NCI-H2029 treated with DMSO at 0.1 percent for 48 hours (cell line): ENCODE measurements at places on chromosomes 2 and 18.
A peak's percentile ranks its signal among the peaks of the same experiment; 100 is the strongest.

GRCh38 chr18:35770376-35771014, 189.0 kb downstream of the GALNT1 start:
- DNase-seq = no peak

GRCh38 chr18:36355511-36355910, 58.0 kb downstream of the FHOD3 start:
- DNase-seq = no peak

- no peak for DNase-seq
Observed at GRCh38 chr18:38406607-38407006, 841.0 kb upstream of the CELF4 start.

- no peak for DNase-seq
Observed at GRCh38 chr2:238925281-238925680, 77.4 kb downstream of the TWIST2 start.

- no peak for DNase-seq
Observed at GRCh38 chr2:122029945-122030344, 274.5 kb downstream of the TSN start.

DNA sequence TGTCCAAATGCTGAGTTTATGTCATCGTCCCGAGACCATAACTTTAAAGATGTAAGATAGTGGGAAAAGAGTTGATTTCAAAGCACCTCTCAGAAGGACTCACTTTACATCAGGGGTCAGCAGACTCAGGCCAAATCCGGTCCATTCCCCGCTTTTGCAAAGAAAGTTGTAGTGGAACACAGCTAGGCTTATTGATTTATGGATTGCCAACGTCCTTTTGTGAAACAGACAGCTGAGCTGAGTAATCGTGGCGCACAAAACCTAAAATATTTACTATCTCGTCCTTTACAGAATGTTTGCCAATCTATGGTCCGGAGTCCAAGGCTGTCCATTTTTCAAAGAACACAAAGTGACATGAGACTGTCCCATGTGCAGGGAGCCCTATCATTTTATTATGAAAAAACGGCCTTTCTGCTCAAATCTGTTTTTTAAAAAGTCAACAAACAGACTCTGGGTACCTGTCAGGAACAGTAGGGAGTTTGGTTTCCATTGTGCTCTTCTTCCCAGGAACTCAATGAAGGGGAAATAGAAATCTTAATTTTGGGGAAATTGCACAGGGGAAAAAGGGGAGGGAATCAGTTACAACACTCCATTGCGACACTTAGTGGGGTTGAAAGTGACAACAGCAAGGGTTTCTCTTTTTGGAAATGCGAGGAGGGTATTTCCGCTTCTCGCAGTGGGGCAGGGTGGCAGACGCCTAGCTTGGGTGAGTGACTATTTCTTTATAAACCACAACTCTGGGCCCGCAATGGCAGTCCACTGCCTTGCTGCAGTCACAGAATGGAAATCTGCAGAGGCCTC, at the start of gene IL1RN:
Gene IL1RN, plus strand, starts transcription at position 754 of the 801 bp plus-strand sequence. Its CDS starts 27 bp downstream, at position 781.
- DNase-seq = no peak

GRCh38 chr2:158214431-158214830, 112.8 kb downstream of the UPP2 start:
- peak; percentile 39 for DNase-seq

DNA sequence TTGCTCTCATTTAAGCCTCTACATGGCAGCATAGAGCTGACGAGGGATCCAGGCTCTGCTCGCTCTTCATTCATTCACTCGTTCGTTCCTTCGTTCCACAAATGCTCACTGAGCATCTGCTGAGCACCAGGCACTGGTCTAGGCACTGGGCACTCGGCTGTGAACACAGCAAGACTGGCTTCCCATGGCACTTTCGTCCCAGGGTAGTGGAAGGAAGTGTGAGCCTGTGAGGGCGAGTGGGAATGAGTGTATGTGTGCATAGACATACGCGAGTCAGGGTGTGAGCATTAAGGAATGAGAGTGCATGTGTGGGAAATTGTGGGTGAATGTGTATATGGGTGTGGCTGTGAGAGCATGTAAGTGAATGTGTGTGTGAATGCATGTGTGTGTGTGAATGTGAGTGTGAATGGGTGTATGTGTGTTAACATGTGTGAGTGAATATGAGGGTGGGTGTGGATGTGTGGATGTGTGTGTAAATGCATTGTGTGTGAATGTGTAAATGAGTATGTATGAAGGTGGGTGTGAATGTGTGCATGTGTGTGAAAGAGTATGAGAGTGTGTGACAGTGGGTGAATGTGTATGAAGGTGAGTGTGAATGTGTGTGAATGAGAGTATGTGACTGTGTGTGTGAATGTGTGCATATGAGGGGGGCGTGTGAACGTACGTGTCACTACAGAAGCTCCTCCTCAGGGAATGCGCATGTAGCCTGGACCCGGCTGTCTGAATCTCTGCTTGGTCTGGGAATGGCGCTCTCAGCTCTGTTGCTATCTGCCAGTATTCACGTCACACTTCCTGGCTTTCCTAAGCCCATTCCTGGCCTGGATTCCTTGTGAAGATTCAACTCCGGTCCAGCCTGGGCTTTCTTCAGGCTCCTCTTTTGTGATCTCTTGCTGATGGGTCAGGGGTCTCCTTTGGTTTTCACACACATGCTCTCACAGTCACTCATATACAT, 28.8 kb downstream of the SNORC start:
- DNase-seq = no peak

GRCh38 chr18:3250237-3251107, 2.9 kb downstream of the MYL12A start:
- DNase-seq = no peak

DNA sequence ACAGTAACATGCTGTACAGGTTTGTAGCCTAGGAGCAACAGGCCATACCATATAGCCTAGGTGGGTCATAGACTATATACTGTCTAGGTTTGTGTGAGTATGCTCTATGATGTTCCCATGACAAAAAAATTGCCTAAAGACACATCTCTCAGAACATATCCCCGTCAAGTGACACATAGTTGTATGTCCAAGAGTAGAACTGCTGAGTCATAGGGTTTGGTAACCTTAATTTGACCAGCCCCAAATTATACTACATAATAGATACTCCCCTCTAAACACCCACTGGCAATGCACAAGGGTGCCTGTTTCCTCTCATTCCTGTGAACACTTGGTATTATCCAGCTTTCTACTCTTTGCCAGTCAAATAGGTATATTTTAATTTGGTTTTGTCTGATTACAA, 161.6 kb downstream of the LCLAT1 start:
- no peak for DNase-seq

- no peak for DNase-seq
Observed at GRCh38 chr2:217775920-217776503, 226.8 kb downstream of the TNS1 start.

- DNase-seq = no peak
Observed at GRCh38 chr2:223811757-223812156, 25.6 kb downstream of the AP1S3 start.

- DNase-seq = no peak
Observed at GRCh38 chr2:107218208-107218607, 332.2 kb upstream of the ST6GAL2 start.

DNA sequence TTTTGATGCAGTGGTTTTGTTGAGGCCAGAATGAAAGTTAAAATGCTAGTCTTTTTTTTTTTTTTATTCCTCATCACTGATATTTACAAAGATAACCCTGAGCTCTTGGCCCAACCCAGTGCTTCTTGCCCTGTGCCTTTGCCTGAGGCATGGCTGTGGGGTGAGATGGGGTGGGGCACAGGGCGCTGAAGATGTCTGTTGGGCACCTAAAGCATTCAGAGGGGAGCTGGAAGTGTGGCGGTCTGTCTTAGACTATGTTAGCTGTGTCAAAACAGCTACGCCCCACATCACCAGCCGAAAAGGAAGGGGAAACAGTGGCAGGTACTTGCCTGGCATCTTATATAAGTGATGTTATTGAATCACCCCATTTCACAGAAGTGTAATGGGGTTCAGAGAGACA, 20.7 kb downstream of the TOGARAM2 start:
- no peak for DNase-seq

- DNase-seq = no peak
Observed at GRCh38 chr2:68907920-68908253, 36.7 kb upstream of the BMP10 start.

- DNase-seq = no peak
Observed at GRCh38 chr2:235900631-235901030, 267.6 kb downstream of the GBX2 start.

DNA sequence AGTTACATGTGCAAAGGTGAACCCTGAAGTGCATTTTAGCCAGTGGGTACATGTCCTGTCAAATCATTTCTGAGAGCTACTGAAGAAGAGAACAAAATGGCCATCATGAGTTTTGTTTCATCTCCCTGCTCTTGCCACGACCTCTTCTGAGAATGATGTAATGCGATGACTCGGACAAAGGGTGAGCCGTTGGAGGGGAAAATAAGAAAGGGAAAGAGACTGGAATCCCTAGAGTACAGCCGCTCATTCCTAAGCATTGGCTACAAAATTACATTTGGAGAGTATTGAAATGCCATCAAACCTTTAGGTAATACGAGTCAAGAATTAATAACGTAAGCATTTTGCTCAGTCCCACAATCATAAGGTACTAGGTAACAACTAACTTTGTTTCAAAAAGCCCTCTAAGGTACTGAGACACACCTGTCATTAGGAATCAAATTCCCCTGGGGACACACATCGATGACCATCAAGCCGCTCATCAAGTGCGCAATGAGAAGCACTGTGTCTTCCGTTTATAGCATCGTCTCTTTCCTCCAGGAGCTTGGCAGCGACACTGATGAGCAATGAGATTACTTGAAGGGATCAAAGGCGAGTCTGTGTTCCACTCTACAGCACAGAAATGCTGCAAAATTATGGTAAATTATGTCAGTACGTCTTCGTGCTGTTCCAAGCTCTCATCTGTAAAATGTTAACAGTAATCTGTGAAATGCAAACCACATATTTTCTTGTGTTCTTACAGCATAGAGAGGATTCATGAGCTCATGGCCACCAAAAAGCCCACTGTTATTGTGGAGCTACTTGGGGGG, 97.3 kb upstream of the PIEZO2 start:
- no peak for DNase-seq
